EH (cell line): ENCODE measurements at places on chromosomes 16 and 17.
A peak's percentile ranks its signal among the peaks of the same experiment; 100 is the strongest.

- no peak for DNase-seq
These were observed 42.8 kb upstream of the TNRC6A start for GRCh38 chr16:24686678-24687077.

DNA sequence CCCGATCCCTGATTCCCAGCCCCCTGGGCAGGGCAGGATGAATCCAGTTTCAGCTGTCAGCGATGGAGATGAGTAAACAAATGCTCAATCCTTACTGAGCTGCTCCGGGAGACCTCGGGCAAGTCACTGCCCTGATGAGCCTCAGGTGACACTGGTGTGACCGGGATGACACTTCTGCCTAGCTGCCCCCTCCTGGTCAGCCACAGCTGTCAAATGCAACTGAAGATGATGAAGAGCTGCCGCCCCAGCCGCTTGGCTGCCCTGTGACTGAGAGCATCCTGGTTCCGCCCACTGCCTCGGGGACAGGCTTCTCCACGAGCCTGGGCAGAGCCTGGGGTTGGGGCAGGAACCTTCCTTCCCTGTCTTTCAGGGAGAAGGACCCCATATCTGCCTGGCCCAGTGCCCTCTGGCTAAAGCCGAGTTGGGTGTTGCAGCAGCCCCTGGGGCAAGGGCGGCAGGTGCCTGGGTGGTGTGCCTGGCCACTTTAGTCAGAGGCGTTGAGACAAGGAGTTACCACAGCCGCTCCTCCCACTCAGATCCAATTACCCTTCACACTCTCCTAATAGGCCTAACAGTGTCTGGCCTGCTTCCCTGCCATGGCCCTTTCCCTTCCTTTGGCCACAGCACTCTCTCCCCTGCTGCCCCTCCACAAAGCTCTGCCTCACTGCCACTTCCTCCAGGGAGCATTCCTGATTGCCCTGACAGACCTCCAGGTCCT, 5.5 kb downstream of the CCL17 start:
- DNase-seq = no peak

DNA sequence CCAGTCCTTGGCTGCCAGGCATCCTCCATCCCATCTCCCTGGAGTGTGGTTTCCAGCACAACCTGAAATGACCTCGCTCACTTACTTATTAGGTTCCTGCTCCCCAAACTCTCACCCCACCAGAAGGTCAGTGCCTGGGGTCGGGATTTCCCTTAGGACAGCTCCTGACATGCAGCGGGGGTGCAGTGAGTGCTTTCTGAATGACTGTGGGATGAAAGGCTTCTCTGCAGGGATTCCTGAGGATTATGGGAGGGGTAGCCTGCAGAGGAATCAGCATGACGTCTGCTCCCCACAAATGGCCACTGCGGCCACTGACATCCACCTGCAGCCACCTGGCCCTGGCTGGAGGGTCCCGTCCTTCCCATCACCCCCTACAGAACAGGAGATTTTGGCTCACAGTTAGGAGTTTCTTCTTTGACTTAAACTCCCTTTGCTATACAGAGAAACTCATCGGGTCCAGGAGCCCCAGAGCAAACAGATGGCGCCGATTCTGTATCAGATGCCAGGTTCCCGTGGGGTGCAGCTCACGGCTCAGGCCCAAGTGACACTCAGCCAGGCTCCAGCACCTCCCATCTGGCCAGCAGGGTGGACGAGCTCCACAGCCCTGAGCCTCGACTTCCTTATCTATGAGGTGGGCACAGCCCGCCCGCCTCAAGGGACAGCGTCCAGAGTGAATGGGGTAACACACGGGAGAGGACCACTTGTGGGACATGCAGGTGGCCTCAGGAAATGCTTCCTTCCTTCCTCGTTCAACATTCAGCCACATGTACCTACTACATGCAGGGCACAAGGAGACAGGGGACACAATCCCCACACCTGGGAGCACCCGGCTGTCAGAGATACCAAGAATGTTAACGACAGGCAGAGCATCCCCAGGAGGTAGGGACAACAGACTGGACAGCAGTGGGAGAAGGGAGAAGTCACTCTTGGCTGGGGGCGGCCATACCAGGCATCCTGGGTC, 69.8 kb downstream of the RMI2 start:
- DNase-seq = no peak

- DNase-seq = no peak
These were observed 89.9 kb downstream of the IRF8 start for GRCh38 chr16:85988723-85989313.

- peak; percentile 80 for DNase-seq
These were observed 693.3 kb downstream of the CDH11 start for GRCh38 chr16:64428463-64429113.

GRCh38 chr17:81139428-81139827, 25.9 kb upstream of the PVALEF start:
- DNase-seq = no peak

- no peak for DNase-seq
These were observed 154.1 kb downstream of the STX8 start for GRCh38 chr17:9421525-9421924.

DNA sequence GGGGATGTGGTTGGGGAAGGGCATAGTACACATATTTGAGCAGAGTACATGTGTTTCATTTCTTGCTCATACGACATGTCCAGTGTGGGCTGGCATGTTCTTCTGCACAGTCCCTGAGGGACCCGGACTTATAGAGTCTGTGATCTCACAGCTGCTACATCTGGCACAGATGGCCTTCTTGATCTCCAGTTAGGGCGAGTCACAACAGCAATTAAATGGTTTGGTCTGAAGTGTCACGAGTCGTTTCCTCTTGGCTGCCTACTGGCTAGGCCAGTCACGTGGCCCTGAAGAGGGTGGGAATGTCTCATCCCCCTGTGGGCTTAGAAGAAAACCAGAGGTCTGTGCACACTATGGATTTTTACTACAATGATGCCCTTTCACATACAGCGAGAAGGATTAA, 443.6 kb downstream of the WWOX start:
- DNase-seq = no peak

DNA sequence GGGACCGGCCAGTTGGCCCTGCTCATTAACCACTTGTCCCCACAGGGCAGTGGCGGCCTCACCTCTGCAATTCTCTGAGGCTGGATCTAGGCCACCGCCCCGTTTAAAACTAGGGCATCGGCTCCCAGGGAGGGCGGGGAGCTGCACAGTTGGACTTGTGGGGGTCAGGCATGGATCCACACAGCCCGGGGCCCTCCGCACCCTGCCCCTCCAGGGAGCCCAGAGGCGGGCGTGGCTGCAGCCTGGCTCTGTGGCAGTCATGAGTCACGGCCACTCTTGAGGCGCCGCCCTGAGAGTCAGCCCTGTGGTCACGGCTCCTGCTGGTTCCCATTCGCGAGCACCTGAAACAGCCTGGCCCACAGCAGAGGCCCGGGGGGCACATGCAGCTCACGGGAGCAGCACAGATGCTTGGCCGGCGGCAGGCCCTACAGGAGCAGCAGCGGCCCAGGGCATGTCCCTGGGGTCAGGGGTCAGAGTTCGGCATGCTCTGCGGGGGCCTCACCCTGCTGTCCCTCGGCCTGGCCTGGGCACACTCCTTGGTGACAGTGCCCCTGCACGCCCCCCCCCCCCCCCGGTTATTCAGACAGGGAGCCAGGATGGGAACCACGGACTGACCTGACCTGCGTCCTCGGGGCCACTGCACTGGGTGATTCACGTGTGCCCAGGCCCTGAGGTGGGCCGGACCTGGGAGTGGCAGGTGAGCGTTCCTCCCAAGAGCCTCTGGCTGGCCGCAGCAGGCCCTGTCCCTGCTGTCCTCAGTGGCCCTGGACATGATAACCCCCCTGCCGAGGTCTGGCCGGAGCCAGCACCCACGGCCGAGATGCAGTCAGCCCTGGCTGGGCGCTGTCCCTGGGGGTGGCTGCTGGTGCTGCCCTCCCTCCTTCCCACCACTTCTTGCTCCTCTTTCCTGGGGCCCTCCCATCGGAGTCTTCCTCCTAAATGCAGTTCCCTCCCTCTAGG, 8.2 kb downstream of the CAPN15 start:
- DNase-seq = peak; percentile 80

GRCh38 chr17:14381606-14382005, 80.7 kb downstream of the HS3ST3B1 start:
- no peak for DNase-seq

GRCh38 chr17:8160741-8161221, 2.0 kb downstream of the VAMP2 start:
- no peak for DNase-seq

- DNase-seq = peak; percentile 25
These were observed 8.6 kb upstream of the METTL9 start for GRCh38 chr16:21590796-21591195.

- DNase-seq = peak; percentile 54
These were observed 33.2 kb upstream of the PLCG2 start for GRCh38 chr16:81745704-81746558.

GRCh38 chr17:17364338-17364667, 61.1 kb downstream of the NT5M start:
- DNase-seq = no peak

DNA sequence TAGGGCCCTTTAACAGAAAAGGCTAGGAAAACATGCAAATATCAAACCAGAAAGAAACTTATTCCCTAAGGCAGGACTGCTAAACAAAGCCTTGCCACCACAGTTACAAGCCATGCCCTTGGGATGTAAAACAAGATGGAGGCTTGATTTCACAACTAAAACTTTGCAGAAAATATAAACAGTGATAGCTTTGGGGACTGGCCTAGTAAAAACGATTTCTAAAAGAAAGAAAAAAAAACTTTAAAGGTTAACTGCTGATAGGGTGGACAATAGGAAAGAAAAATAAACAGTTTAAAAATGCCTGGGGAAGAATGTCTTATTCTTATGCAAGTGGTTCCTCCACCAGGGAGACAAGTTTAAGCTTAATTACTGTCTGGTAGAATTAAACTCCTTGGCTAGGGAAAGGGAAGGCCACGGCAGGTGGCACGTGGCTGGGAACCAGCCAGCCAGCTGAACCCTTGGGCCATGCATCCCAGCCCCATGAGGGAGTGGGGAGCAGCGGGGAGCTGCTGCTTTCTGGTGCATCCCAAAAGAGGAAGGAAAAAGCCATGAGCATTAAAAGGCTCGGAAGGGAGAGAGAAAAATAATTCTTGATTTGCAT, 10.7 kb upstream of the TMC5 start:
- no peak for DNase-seq

GRCh38 chr17:36929851-36930582, 7.3 kb upstream of the LHX1 start:
- no peak for DNase-seq

- DNase-seq = peak; percentile 89
These were observed 250.7 kb upstream of the MYOCD start for GRCh38 chr17:12415031-12415430.

- DNase-seq = no peak
These were observed 6.4 kb upstream of the MTSS2 start for GRCh38 chr16:70692130-70692872.

- peak; percentile 9 for DNase-seq
These were observed 91.3 kb upstream of the SEC14L1 start for GRCh38 chr17:77049440-77049839.

GRCh38 chr16:19939553-19939952, 54.9 kb upstream of the GPRC5B start:
- no peak for DNase-seq

DNA sequence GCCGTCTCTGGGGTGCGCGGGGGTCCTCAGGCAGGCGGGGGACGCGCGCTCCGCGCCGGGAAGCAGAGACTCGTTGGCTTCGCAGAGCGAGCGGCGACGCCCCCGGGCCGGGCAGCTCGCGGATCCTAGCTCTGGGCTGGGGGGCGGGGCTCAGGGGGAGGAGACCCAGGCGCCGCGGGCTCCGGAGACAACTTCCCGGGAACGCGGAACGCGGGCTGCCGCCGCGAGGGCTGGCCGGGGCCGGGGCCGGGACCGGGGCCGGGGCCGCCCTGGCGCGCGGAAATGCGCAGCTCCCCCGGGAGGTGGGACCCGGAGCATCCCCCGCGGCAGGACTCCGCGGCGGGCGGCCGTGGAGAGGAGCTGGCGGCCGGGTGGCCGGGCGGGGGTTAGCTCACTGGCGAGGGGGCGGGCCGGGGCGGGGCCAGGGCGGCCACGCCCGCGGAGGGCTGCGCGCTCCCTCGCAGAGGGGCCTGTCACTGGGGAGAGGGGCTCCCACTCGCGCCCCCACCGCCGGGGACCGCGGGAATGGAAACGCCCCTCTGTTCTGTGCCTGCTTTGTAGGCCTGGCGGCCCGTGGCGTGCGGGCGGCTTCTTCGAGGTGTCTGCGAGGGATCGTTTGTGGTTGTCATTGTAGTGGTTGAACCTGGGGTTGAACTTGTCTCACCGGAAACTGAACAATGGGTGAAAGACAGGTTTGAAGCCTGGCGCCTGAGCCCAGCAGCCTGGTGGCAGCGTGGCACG, at the start of gene GAS7:
Gene GAS7 (minus strand): TSS at position 98 of the 741 bp plus-strand sequence.
- peak; percentile 22 for DNase-seq

DNA sequence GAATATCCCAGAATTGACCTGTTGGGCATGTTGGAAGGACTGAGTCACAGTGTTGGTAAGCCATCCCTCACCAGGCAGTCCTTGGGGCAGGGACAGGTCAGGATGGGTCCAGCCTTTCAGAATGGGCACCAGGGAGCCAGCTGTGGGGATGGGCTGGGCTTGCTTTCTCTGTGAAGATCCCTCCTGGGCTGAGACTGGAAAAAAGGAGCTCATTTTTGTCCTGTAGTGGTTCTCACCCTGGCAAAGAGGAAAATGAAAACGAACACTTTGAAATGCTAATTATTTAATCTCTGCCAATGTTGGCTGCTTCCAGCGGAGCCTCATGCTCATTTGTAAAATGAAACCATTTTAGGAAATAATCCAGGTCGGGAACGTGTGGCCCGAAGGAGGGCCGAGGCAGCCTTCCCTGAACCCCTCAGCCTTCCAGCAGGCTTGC, 237.5 kb upstream of the SALL1 start:
- DNase-seq = no peak

GRCh38 chr17:48026502-48027321, 10.9 kb downstream of the COPZ2 start:
- peak; percentile 89 for DNase-seq

GRCh38 chr17:20174588-20175265, 165.6 kb downstream of the SPECC1 start:
- peak; percentile 70 for DNase-seq

- peak; percentile 85 for DNase-seq
These were observed 12.3 kb upstream of the SALL1 start for GRCh38 chr16:51163366-51163765.

DNA sequence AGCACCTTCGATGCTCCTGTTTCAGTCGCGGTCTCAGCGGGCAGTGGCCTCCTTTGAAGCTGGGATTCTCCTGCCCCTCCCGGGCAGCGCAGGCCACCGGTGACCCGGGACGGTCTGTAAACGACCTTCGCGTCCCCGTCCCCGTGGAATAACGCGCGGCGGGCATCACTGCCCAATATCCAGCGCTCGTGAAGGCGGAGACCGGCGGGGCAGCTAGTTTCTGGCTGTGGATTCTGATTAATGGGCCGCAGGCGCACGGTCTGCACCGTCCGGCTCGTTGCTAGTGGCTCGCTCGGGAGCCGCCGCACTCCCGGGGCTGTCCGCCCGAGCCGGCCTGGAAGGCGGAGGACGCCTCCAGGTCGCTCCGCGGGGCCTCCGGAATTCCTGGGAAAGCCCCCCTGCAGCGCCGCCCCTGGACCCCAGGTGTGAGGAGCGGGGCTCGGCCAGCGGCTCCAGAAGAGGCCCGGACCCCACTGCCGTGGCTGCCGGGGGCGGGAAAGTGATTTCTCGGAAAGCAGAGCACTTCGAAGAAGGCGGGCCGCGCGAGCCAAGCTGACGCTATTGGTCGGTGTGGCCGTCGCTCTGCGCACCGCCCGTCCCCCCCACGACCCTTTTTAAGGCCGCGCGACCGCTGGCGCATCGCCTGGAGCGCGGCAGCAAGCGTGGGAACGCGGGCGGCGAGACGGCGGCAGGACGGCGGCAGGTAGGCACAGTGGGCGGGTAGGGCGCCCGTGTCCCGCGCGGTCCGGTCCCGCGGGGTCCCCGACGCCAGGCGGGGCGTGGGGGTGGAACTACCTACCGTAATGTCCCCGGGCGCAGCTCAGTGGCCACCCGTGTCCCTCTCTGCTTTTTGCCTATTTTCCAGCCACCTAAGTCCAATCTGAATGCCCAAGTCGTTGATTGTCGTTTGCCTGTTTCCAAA, at the start of gene IRF8:
Gene IRF8 (plus strand): TSS at position 642 of the 922 bp plus-strand sequence. CDS start 3,854 bp downstream, outside the sequence.
- DNase-seq = peak; percentile 22
